Fibroblast of skin of left biceps (primary cell): ENCODE measurements at places on chromosomes 11 and 22.

DNA sequence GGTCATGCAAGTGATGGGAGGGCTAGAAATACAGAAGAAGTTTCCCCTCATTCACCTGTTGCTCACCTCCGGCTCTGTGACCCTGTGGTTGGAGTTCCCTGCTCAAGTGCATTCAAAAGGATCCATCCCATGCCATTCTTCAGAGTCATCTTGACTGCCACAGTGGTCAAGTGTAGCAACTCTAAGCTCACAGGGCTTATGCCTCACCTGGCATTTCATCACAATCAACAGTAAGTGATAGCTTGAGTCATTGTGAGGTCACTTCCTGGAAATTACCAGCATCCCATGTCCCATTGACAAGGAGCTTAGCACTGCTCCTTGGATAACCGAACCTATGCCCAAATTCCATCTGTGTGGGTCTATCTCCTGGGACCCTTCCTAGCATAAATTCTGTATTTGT, 55.6 kb downstream of the OR4C45 start:
- DNase-seq = no peak

DNA sequence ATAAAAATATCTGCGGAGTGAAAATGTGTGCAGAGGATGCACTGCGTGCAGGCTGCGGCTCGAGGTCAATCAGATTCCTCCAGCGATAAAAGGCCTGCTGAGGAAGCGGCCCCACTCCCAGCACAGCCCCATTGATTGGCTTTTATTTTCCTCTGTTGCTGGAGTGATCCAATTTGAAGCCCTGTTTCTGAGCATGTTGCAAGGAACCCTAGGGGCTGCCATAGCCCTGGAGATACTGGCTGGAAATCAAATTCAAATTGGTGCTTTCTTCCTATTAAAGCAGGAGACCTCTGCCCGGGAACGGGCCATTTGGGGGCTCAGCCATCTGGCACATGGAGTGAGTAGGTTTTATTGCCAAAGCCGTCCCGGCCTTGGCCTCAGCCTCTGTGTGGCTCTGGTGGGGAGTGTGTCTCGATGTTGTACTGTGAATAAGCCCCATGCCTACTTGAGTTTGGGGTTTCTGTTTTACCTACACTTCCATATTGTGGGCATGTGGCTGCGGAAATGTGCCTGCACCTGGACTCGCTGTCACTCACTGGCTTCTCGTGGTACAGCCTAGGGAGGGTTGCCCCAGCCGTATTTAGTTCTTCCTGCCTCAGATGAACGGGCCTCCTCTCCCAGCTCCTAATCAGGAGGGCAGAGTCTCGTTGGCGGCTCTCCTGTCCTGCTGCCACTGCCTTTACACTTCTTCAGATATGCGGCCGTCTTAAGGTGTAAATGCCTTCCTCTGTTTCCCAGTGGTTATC, 25.6 kb downstream of the PARVB start:
- no peak for DNase-seq

- DNase-seq = no peak
Measured at GRCh38 chr11:65488273-65489034, 10.4 kb upstream of the MALAT1 start.

DNA sequence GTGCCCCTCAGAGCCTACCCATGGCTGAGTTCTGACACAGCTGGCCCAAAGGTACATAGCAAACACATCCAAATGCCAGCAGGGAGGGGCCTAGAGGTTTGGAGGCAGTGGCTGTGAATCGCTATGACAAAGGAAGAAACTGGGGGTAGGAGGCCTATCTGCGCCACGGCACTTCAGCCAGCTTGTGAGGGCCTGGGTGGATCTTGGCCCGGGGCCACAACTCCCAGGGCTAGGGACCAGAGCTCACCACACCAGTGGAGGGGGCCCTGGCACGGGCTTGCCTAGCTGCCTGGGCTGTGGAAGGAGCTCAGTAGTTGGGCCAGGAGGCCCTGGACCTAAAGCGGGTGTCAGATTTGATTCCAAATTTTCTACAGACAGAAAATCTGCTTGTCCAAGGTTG, 9.4 kb upstream of the NAP1L4 start:
- DNase-seq = no peak

DNA sequence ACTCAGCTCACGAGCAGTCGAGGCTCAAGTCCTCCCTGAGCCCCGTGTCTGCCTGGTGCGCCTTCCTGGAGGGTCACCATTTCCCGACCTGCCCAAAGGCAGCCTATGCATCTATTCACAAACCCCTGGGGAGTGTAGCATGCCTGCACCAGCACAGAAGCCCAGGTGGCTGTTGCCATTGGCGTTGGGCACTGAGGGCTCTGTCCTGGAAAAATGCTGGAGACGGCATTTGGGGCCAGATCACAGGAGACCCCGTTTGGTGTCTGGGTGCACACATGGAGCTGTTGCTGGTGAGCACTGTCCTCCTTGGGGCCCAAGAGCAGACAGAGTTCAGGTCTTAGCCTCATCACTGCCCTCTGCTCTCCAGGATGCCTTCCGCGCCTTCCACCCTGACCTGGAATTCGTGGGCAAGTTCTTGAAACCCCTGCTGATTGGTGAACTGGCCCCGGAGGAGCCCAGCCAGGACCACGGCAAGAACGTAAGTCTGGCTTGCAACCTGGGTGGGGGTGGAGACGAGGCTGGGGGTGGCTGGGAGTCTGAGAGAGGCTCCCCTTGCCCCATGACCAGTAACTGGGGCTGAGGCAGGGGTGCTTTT, 9.4 kb downstream of the FADS2 start:
- DNase-seq = no peak

DNA sequence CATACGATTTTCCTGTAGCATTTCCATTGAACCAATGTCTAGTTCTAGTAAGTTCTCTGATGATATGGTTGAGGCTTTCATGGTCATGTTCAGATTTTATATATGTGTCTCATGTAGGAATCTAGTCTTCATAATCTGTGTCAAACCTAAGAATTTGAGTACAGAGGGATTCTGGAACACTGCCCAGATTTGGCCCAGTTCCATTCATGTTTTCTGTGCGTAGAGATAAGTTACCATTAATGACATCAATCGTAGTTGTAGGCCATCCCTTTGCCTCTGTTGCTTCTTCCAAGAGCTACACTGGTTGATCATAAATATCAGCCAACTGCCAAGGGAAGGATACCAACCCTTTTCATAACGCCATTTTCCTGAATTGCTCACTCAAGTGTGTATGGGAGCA, 23.3 kb downstream of the ST3GAL4 start:
- peak; percentile 24 for DNase-seq

DNA sequence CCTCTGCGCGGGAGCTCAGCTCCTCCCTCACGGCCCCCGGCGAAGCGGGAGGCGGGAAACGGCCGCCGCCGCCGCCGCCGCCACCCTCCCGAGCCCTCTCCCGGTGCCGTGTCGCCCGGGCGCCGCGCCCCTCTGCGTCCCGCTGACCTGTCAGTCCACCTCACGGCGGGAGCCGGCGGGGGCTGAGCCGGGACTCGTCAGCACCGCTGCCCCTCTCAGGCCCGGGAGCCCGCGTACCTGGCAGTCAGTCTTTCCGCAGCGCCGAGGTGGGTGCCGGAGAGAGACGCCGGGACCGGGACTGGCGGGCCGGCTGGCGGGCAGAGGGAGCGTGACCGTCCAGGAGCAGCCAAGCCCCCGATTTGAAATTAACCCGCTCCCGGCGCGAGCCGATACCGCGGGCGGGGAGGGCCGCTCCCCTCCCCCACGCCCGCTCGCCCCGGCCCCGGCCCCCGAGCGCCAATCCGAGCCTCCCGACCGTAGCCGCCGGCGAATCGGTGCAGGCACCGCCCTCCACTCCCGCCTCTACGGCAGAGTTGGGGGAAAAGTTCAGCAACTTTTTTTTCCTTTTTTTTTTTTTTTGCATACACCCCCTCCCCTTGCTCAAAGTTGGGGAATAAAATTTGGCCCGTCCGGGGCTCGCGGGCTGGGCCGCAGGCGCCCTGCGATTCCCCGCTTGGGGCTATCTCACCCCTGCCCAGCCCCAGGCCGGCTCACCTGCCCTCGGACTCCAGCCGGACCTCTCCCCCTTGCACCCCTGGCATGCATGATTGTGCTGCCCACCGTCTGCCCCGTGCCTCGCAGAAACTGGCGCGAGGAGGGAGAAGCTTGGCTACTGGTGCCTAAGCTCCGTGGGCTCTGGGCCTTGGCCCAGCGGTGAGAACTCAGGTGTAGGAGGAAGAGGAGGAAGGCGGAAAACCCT, 774 bp upstream of the E2F8 start:
- DNase-seq = no peak

GRCh38 chr22:49062155-49062801, 765.4 kb downstream of the BRD1 start:
- no peak for DNase-seq

DNA sequence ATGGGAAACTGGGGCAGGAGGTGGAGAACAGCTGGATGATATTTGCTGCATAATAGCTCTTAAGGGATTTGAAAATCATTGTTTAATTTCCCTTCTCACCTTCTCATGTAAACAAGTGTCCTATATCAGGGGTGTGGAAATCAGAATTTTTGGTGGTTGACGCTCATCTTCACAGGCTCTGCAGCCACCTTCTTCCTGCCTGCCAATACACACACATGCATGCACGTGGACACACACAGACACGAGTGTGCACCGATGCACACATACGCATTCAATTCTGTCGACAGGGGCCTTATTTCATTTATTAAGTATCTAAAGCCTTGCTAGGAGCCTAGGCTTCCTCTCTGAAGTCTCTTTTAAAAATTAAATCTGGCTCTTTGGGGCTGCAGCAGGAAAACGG, 349.4 kb upstream of the NCAM1 start:
- no peak for DNase-seq

GRCh38 chr11:134267461-134267860, 8.7 kb upstream of the GLB1L3 start:
- no peak for DNase-seq

DNA sequence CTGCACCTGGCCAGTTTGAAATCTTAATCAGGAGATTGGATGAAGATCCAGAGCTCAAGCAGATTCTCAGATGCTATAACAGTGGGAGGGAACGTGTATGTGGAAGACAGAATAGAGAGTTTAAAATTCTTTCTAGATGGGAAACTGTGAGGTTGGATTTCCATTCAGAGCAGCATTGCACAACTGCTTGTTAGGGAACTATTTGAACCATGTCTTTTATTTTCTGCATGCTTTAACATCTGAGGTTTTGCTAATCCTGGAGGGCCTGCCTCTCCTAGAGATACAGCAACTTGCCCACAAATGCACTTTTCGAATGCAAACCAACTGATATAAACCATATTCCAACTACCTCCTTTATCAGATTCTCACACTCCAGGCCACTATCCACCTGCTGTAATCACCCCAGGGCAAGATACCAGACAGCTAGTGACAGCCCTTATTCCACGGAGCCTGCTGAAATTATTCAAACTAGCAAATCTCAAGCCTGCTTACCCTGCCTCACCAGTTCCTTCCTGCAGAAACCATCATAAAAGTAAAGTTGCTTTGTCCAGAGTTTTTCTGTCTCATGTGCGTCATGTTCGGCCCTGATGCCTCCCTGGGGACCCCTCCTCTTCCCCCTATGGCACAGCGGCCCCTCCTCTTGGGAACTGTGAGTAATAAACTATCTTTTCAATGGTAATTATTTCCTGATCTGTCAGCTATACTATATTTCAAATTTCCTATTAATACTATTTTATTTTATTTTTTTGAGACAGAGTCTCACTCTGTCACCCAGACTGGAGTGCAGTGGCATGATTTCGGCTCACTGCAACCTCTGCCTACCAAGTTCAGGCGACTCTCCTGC, 18.4 kb upstream of the SEC14L4 start:
- no peak for DNase-seq

DNA sequence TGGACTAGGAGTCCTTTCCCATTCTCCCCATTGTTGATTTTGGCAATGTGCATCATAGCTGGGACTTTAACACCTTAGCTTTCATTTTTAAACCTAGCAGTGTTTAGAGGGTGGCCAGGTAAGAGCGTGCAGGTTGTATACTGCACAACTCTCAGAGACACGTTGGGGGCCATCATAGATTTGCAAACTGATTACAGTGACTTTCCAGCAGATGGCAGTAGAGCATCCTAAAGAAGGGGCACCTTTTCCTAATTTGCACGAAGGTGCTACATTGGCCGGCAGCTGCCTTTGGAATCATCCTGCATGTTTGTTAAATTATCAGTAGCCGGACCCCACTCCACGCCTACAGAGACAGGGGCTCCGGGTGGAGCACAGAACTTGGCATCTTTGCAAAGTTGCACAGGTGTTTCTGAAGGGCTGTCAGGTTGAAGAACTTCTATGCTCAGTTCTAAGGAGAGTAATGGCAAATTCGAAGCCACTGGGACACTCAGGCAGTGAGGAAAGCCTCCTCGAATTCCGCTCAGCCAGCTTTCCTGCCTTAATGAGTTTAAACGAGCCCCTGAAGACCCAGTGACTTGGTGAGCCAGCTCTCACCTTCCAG, 7.7 kb downstream of the LHFPL7 start:
- no peak for DNase-seq

DNA sequence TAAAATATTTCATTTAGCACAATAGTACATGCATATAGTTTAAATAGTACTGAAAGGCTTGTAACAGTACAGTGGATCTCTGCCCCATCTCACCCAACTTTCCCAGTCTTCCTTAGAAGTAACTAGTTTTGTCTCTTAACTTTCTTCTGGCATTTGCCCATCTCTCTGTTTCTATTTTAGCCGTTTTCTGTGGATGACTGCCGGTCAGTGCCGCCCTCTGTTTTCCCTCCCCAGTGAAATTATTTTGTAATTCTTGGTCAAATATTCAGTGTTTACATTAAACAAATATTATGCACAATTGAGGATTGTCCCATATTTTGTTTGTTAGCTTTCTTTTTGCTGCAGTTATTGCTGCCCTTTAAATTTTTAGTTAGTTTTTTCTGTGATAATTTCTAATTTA, 8.3 kb downstream of the PDHX start:
- DNase-seq = no peak

- DNase-seq = no peak
Measured at GRCh38 chr22:37569009-37569920, 9.0 kb downstream of the CDC42EP1 start.
